Right ventricle myocardium inferior (tissue), 1 donor: ENCODE measurements at places on chromosomes 12 and 14. TPM values are rescaled to one million over a fixed set of nuclear protein-coding genes. Genes with fewer than 3 reads are reported as not detected.

The ESR2 gene
- total RNA-seq = 0.78 TPM

The CIDEB gene
- 4.3 TPM for total RNA-seq

The SYT1 gene
- total RNA-seq = 0.24 TPM

The MSI1 gene
- total RNA-seq = 6.4 TPM

The CLEC14A gene
- total RNA-seq = 32.0 TPM

The TRMT5 gene
- total RNA-seq = 5.2 TPM
